Head of caudate nucleus (tissue), 42 donors: ENCODE measurements at places on chromosomes 12 and 14.

DNA sequence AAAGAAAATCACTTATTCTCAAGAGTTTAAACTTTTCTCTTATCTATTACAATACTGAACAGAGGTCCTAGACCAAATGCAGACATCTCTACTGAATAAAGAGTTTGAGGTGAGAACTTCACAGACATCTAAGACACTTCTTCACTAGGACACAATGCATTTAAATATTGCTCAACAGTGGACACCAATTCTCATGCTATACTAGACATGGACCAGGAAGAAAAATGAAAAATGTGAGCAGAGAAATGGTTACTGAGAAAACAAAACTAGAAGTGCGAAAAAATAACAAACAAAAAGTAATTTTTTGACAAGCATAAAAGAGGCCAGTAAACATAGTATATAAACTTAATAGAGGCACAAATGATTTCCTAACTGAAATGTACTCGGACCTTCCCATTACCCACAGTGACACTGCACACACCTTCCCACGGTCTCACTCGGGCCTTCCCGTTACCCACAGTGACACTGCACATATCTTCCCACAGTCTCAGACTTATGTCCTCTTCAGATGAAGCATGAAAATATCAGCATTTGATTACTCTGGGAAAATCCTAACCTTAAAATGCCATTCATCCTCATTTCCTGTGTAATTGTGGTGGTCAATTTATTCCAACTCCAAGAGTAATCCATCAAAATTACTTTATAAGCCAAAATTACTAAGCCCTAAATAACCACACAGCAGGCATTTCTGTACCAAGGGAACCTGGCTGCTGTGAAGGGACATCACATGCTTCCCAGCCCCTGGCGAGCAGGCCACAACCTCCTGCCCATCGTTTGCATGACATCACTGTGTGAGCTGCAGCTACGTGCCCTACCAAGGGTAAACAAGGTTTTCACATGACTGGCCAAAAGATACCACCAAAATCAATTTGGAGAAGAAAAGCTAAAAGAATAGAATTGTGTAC, 6.4 kb downstream of the SLC15A4 start:
- DNase-seq, result no peak

GRCh38 chr14:32324601-32325000, 4.5 kb upstream of the AKAP6 start:
- DNase-seq, result no peak

- no peak for DNase-seq
These were observed 42.8 kb downstream of the ZC3H14 start for GRCh38 chr14:88605594-88605993.

- no peak for DNase-seq
These were observed 385.4 kb upstream of the TMEM132C start for GRCh38 chr12:127881371-127882140.

GRCh38 chr12:112907415-112908157, 824 bp downstream of the OAS1 start:
- no peak for DNase-seq

DNA sequence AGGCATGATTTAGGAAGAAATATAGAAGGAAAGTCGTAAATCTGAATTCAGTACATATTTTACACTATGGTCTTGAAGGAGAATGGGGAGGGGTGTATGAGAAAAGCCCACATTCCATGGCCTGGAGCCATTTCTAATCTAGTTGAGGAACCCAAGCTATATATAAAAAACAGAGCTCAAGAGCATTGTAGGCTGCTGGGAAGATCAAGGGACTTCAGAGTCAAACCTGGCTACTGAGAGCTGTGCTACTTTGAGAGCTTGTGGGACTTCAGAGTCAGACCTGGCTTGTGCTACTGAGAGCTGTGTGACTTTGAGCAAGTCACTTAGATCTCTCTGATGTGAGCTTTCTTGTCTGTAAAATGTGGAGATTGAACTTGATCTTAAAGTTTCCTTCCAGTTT, 58.7 kb downstream of the TBK1 start:
- DNase-seq, result no peak

DNA sequence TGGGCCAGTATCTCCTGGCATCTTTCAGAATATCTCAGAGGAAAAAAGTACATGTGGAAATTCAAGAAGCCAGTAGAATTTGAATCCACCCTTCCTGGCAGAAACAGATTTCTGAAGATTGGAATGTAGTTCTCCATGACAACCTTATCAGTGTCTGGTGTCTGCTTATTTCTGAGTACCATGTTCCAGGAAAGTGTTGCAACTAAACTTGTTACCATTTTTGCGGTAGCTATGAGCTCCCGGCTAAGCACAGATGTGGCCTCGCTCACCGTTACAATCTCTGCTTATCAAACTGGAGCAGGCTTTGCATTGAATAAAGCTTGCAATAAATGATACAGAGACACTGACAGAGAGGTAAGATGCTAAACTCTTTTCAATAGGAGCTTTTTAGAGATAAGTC, 13.0 kb upstream of the ITPR2 start:
- no peak for DNase-seq

GRCh38 chr14:84420221-84420620, 1109.7 kb upstream of the FLRT2 start:
- no peak for DNase-seq

GRCh38 chr12:108757856-108758255, 26.5 kb upstream of the CORO1C start:
- no peak for DNase-seq

- DNase-seq, result no peak
These were observed 430.9 kb downstream of the LRIG3 start for GRCh38 chr12:58489394-58489793.

DNA sequence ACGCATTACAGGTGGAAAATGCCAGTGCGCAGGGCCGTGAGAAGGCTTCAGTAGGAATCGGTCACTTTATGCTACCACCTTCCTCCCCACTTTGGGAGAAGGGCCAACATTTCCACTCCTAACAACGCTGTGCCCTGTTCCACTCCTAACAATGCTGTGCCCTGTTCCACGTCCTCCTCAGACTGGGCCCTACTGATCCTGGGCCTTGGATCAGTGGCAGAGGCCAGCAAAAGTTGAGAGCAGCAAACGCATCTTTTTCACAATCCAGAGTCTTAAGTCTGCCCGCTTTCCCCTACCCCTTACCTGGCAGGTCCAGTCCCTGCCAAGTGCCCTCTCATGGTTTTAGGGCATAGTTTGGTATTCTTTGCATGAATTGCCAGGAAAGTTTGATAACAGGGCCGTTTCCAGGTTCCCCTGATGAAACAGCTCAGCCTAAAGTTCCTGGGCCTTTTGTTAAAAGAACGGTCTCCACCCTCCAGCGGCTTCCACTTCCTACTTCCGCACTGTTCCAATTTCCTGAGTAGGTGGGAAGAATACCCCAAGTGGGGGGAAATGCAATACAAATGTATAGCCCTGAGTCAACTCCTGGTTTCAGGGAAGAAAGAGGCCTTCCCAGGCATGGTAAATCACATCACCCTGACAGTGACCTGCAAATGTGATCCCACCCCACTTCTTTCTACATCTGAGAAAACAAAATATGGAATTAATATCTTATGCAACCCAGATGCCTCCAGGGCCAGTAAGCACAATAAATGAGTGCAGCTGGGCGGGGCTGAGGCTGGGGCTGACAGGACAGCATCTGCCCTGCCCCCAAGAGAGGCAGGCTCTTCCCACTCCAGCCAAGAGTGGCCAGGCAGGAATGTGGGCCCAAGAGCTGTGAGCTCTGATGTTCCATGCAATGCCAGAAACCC, 15.0 kb downstream of the KCTD10 start:
- peak; percentile 57 for DNase-seq

GRCh38 chr14:71175491-71175890, 268.2 kb downstream of the PCNX1 start:
- DNase-seq, result no peak

GRCh38 chr12:129071362-129071761, 218.1 kb downstream of the GLT1D1 start:
- no peak for DNase-seq

- no peak for DNase-seq
These were observed 112.0 kb downstream of the EPS8 start for GRCh38 chr12:15677228-15677627.

- peak; percentile 76 for DNase-seq
These were observed 137.5 kb upstream of the CPM start for GRCh38 chr12:69070319-69071090.

- no peak for DNase-seq
These were observed 282.4 kb downstream of the ZFP36L1 start for GRCh38 chr14:68510201-68511128.

DNA sequence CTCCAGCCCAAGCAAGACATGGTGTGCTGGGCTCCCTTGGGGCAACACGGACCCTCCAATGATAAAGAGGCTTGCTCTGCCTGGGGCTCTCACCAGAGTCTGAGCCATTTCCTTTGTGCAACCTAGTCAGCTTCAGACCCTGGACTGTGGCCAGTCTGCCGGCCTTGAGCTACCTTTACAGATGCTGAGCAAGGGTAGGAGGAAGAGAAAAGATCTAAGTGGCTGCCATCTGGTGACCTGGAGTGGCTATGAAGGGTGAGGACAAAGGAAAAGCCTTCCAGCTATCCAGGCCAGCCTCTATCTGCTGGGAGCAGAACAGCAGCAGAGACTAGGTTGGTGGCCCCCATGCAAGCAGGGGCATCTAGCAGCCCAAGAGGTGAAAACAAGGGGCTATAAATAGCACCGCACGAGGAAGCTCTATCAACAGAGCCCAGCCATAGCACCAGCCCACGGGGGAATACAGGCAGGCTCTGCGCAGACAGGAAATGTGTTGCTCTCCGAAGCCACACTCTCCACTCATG, 230.1 kb downstream of the FOXN3 start:
- no peak for DNase-seq
